ENCODE measurements at places on chromosomes 13 and 19.

- DNase-seq: peak; percentile 36
Observed at GRCh38 chr19:52296773-52297600, at the start of gene ZNF480. ZNF480 (plus strand) TSS chr19:52297169; CDS start chr19:52300413, 3,244 bp downstream.

- no peak for DNase-seq
Observed at GRCh38 chr19:58555369-58555885, 522 bp upstream of the CHMP2A start.

DNA sequence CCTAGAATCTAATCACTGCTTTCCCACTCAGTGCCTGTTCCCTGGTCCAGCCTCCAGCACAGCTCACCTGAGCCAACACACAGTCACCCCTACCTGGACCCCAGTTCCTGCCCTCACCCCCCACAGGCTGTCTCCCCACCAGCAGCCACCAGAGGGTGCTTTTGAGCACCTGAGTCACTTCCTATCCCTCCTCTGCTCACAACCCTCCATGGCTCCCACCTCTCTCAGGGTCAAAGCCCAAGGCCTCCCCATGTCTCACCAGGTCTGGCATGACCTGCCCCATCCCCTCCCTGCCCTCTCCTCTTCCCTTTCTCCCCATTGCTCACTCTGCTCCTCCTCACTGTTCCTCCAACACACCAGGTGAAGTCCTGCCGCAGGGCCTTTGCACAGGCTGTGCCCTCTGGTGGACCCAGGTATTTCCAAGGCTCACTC lies 7.1 kb upstream of the DPP9 start:
- no peak for DNase-seq

- no peak for DNase-seq
Observed at GRCh38 chr13:33153421-33154404, 131.8 kb downstream of the STARD13 start.

DNA sequence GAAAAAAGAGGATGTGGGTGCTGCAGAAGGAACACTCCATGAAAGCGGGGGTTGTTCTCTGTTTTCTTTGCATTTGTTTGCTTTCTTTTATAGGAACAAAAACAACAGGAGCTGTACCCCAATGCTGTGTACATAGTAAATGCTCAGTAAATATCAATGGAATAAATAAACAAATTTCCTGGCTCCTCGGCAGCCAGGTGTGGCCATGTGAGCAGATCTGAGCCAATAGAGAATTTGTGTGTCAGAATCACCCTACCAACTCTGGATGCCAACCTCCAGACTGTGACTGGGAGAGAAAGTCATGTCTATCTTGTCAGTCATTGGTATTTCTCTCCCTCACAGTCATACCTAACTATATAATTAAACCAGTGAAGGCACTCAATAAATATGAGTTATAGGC lies 10.6 kb upstream of the CLPP start:
- no peak for DNase-seq

DNA sequence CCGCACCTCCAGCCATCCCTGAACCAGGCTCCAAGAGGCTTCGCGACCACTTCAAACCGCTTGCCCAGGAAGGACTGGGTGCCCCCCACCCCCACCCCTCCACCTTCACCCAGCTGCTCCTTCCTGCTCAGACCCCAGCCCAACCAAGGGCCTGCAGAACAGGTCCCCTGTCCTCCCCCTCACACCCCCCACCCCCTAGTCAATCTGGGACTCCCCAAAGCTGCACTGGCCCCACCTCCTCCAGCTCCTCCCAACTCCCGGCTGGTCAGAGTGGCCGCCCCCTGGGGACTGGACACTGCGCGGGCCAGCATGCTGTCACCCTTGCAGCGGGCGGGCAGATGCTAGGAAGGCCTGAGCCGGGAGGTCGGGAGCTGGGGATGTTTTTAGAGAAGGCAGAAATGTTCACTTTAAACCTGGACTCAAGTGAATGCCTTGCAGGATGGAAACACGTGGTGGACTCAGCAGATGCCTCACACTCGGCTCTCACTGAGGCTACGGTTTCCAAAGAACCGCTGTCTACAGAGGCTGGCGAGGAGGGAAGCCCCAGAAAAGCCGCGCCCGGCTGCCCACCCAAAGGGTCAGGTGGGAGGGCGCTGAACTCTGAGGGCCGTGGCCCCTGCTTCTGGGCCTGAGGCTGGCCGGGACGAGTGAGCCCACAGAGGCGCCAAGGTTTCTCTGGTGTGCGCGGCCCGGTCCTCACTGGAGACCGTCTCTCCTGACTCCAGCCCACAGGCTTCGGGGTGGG lies 8.0 kb downstream of the RPL36 start:
- DNase-seq: no peak

GRCh38 chr13:70080012-70080411 lies 27.6 kb upstream of the ATXN8OS start:
- DNase-seq: no peak

- DNase-seq: no peak
Observed at GRCh38 chr13:29674532-29674931, 79.0 kb upstream of the SLC7A1 start.

- DNase-seq: peak; percentile 3
Observed at GRCh38 chr13:53382008-53382407, 353.4 kb downstream of the OLFM4 start.

All from DMS153 (cell line).